ENCODE measurements at places on chromosomes 12 and 14.
A peak's percentile ranks its signal among the peaks of the same experiment; 100 is the strongest.

- DNase-seq: no peak
These were observed 260.9 kb downstream of the VRK1 start for GRCh38 chr14:97058074-97058467.

DNA sequence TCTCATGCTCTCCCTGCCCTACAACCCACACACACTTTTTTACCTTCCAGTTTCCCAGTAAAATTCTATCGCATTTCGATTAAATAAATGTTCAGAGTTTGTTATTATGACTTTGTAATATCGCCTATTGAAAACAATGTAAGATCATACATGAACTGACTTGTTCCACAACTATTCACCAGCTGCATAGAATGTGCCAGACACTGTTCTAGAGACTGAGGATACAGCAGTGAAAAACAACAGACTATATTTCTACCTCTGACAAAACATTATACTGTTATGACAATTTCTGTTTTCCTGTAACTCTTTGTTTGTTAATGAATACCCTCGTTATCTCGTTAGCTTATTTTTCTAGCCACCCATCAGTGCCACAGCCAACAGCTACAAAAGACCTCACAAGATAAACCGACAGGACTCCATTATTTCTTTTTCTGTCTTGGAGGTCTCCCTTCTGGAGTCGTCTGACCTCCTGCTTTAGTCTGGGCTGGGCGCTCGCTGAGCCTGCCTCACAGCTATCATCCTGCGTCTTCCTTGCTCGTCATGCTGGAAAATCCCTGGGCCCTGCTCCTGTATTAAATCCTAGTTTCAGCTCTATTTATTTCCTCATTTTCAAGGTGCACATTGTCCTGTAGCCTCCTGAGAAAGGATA lies 498.9 kb downstream of the DIO2 start:
- DNase-seq: no peak

GRCh38 chr12:110183386-110183785 lies 59.2 kb downstream of the IFT81 start:
- peak; percentile 73 for DNase-seq

DNA sequence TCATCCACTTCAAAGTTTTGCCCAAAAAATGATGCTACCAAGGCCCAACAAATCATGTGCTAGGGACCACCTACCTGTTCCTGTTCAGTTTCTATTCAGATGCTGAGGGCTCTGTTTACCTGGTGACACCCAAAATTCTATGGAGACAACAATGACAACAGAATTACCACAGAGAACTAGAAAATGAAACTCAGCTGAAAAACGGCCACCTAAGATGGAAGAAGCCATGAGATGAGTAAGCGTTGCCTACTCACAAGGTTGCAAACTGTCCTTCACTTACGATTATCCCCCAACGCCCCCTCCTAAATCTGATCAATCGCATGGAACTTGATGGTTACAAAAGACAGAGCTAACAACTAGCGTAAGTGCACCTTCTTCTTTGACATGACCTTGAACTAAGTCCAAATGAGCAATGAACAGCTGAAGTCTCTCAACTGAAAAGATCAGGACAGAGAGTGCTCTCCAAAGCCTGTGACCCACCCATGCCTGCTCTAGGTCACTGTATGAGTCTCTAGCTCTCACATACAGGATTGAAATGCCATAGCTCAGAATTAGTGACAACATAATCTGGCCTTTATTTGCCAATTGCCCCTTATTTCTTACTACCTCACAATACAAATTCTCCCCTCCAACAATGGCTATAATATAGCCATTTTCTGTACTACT lies at the start of gene RNASE11:
TSS of gene RNASE11 (minus strand) at position 513 of the 666 bp plus-strand sequence.
- DNase-seq: no peak

DNA sequence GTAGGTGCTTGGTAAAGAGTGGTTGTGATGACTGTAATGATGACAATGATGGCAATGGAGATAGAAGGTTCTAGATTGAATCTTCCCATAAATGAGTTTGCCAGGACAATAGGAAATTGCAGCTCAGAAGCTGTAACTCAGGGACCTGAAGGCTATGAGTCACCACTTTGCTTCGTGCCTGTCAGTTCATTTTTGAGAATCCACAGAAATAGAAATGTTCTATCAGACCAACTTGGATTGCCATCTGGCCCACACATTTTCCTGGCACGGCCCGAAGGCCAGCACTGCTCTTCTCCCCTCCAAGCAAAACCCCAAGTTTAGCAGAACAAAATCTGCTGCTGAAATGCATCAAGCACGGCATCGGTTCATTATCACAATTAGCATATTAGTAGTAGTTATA lies 1127.0 kb downstream of the BCL11B start:
- no peak for DNase-seq

DNA sequence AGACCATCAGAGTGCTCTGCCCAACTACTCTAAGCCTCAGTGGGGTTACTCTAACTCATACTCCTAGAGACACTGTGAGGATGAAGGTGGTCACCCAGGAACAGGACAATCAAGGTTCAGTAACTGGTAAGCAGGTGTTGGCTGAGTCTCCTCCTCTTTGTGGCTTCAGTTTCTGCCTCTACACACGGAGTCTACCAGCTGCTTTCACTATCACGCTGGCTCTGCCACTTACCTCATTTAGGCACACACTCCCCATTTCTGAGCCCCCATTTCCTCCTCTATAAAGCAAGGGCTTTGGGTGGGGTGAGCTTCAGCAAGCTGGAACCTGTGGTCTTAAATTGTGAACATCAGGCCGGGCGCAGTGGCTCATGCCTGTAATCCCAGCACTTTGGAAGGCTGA lies 7.3 kb upstream of the TCHP start:
- no peak for DNase-seq

DNA sequence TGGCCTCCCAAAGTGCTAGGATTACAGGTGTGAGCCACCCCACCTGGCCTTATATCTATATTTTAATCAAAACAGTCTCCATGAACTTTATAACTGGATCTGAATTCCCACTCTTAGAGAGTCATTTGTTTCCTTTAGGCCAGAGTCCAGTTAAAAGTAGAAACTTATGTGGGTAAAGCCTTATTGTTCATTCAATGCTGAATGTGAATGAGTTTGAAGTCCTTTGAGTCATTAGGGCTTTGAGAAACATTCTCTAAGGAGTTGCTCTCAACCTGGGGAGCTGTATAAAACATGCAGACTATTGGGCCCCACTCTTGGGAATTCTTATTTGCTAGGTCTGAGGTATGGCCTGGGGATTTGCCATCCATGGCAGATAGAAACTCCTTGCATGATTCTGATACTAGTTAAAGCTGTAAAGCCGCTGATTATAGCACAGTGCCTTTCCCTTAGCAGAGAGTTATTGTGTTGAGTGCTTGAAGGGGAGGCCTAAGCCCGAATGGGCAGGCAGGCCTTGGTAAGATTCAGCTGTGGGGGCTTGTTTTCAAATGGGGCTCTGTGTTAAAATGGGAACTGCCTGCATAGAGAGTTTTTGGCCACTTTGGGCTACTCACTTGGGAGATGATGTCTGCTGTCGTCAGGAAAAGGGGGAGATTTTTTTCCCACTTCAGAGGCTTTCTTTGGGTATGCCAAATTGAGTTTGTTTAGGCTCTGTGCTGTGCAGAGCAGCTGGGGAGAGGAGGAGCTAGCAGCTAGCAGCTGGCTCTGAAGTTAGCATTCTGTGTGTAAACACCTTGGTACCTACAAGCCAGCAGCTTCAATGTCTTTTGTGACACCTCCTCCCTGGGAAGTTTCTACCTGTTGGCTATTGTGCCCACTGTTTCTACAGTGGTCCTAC lies 117.5 kb downstream of the DACT1 start:
- DNase-seq: no peak

- DNase-seq: no peak
These were observed 113.9 kb downstream of the KTN1 start for GRCh38 chr14:55693904-55694303.

GRCh38 chr12:109987615-109988014 lies 8.6 kb downstream of the GIT2 start:
- DNase-seq: no peak

- no peak for DNase-seq
These were observed 652.1 kb downstream of the NOVA1 start for GRCh38 chr14:25945746-25946145.

DNA sequence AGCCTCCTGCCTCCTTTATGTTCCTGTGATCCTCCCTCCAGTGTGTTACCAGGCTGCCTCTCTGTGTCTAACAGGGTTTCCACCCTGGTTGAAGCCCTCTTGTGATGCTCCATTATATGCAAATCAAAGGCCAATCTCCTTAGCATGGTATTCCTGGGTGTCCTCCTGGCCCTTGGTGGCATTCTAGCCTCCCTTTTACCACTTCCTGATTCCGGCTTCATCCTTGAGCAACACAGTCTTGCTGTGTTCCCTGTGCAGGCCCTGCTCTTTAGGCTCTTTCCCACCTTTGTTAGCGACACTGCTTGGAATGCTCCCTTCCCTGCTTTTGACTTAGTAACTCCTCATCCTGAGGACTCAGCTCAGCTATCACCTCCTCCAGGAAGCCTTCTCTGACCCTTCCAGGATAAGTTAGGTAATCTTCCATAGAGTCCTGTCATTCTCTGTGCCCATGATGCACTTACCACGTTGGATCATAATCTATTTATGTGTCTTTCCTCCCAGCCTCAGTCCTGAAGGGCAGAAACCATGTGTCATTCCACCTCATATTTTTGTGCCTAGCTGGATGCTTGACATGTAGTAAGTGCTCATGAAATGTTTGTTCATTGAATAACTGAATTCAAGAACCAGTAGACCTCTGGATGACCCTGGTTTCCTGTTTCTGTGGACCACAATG lies 37.3 kb downstream of the PRKCH start:
- DNase-seq: no peak

DNA sequence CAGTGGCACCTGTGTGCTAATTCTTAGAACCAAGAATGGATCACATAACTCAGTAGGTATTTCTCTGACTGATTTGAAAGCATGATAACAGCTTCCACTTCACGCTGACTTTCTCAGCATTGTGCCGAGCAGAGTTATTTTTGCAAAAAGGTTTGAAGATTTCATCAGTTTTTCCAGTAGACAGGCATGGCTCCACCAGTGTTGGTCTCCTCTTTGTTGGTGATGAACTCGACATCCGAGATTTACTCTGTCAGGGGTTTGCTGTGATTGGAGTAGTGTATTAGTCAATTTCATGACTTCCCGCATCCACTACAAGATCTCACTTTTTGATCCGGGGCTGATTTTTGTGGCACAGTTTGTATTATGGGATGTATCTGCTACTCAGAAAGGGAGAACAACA lies 85.3 kb downstream of the PRKCH start:
- no peak for DNase-seq

DNA sequence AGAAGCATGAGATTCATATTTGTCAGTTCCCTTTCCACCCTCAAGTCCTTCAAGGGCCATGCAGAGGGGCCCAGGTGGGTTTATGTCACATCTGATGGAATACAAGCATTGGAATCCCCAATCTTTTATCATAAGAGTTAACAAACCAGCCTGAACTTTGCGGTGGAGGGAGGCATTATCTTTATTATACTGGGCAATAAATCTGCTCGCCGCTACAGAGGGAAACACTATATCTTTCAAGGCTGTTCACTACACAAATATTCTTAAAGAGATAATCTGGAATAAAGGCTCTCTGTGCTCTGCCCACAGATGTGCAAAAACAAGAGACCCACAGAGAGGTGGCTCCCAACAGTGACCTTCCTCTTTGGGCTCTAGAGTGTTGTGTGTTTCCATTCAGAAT lies 153.6 kb upstream of the PLEKHA5 start:
- DNase-seq: no peak

GRCh38 chr14:58560208-58560607 lies 77.6 kb upstream of the DACT1 start:
- DNase-seq: peak; percentile 14

DNA sequence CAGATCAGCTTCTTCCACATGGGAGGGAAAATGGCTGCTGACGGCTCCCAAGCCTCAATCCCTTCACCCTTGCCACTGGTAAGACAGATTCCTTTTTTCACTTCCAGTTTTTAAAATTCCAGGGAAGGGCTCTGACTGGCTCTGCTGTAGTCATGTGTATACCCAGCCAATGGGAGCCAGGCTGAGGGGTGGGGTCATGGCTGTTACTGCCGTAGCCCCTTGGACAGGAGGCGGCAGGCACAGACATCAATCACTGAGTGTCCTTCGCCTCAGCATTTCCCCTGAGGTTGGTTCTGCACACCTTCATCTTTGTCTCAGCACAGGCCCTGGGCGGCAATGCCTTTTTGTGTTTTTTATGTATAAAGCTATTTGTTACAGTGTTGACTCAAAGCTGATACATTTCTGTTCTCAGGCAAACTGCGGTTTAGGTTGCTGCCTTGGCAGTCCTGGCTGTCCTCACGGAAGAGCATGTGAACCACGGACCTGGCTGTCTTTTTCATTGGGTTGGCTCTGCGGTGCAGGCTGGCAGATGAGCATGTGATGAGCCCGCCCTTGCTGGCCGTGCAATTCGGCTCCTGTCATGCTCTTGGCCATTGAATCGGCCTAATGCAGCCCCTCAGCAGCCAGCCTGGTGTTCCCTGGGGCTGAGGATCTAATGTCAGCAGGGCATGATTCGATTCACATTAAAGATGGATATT lies 74.3 kb downstream of the PPM1A start:
- no peak for DNase-seq

- DNase-seq: no peak
These were observed 20.8 kb upstream of the P2RX4 start for GRCh38 chr12:121189131-121189530.

DNA sequence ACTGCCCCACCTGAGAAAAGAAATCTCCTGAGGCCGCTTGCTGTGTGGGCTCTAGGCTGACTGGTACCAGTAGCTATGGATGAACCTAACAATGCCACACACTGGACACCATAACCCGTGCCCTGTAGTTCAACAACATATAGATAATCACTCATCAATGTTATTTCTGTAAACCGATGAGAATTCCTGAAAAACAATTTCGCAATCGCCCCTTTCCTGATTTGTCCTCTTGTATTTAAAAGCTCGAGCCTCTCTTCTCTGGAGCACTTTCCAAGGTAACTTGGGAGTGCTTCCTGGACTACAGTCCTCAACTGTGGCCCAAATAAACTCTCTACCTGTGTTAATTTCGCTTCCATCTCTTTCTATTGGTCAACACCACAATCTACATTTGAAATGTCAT lies 26.1 kb upstream of the PPP2R5C start:
- DNase-seq: no peak

DNA sequence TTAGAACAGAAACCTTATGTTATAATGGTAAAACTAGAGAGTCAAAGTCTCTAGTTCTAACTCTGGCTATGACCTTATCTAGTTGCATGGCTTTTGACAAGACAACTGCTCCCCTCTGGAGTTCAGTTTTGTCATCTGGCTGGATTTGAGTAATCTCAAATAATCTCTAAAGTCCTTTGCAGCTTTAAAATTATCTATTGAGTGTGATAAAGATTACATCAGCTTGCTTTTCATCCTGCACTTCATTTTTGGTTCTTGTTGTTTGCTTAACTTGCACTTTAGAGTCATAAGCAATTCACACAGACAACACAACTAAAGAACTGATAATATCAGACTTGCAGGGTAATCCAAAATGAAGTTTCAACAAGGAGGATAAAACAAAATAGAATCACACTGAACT lies 2.3 kb downstream of the AKAP5 start:
- no peak for DNase-seq

- no peak for DNase-seq
These were observed 646.2 kb downstream of the VRK1 start for GRCh38 chr14:97443412-97443811.

DNA sequence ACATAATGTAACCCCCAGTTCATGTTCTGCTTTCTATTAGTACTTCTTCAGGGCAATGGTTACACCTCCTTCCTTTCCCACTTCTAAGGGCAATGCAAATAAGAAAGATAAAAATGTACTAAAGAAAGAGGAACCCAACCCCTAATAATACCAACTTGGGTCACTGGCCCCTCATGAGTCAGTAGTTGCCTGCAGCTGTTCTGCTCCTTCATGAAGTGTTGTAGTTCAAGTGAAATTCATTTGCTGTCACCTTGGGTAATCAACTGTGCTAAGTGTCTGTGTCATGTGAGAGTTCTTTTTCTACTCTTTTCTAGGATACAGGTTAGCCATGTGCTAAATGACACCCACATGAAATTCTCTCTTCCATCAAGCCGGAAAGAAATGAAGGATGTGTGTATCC lies 91.8 kb downstream of the PLXNC1 start:
- DNase-seq: no peak

Measured in foreskin melanocyte (primary cell).